ENCODE measurements at places on chromosomes 4 and X.
A peak's percentile ranks its signal among the peaks of the same experiment; 100 is the strongest.

GRCh38 chrX:7191681-7192110, 43.7 kb upstream of the PUDP start:
- no peak for DNase-seq

- no peak for DNase-seq
Observed at GRCh38 chr4:88335092-88335665, 43.5 kb upstream of the HERC6 start.

DNA sequence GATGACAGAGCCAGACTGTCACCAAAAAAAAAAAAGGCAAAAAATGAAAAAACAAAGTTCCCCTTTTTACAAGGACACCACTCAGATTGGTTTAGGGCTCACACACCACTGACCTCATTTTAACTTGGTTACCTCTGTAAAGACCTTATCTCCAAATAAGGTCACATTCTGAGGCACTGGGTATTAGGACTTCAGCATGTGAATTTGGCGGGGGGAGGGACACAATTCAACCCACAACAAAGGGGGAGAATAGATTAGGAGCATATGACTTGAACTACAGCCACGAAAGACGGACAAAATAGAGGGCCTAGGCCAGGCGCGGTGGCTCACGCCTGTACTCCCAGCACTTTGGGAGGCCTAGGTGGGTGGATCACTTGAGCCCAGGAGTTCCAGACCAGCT, 31.0 kb upstream of the ARAF start:
- no peak for DNase-seq

- DNase-seq: no peak
Observed at GRCh38 chrX:74420196-74421035, 877 bp upstream of the SLC16A2 start.

GRCh38 chrX:18286322-18286831, 65.7 kb upstream of the BEND2 start:
- DNase-seq: no peak

DNA sequence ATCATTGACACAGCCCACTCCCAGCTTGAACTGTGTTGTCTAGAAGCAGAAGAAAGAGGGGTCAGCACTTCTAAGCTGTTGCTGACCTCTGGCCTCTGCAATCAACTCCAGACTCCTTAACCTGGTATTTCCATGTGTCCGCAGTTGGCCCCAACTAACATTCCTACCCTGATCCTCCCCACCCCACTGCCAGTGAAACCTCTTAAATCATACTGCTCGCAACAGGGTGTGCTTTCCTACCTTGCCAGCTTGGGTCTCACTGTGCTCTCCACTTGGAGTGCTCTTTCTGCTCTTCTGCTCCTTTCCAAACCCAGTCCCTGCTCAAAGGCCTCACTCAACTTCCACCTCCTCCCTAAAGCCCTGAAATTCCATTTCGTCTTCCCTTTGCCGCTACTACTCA, 52.3 kb upstream of the RPS6KA3 start:
- DNase-seq: no peak

- no peak for DNase-seq
Observed at GRCh38 chr4:48706736-48707135, 73.3 kb downstream of the FRYL start.

DNA sequence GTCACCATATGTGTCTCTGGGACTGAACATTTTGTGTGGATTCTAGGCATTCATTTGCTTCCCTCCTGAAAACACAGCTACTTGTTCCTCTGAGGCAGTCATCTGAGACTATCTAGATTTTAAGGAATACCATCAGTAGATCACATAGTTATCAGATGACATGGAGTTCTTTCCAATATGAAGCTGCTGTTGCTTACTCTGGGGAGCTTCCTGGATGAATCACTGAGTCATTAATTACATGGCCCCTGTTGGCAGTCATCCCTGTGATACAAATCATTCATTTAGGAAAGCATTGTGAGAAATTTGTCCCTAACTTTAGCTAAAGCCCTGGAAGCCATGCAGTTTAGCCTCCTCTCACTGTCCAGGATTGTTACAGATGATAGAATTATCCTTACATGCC, 98.2 kb upstream of the ARSJ start:
- no peak for DNase-seq

DNA sequence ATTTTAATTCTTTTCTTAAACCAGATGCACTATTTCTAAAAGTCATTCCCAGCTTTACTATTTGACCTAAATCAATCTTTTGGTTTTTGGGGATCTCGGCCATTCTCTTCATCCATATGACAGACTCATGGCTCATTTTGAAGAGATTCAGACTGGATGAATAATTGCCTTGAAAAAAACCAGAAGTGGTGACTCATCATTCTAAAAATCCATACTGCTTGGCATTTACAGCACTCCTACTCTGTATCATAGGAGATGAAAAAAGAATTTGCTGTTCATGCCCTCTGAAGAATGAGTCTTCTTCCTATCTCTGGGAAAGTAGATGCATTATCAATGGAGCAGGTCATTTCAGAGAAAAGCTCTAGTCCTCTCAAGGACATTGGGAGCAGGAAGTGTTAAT, 220.5 kb upstream of the RPS6KA3 start:
- no peak for DNase-seq

DNA sequence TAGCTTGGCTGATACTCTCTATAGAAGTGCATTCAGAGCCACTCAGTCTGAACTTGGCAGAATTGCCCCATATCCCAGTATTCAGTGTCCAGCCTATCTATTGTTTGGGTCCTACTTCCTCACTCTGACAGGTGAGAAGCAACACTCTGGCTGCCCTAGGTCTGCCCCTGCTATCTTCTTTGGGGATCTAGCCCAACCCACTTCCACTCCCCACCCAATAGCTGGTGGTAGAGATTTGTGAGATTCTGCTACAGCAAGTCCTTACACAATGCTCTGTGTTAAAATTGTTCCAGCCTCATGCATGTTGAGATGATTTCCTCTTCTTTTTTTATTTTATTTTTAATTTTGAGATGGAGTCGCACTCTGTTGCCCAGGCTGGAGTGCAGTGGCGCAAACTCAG, 67.6 kb downstream of the TRIM2 start:
- DNase-seq: no peak

GRCh38 chr4:13656569-13657405, 29.3 kb upstream of the BOD1L1 start:
- DNase-seq: peak; percentile 51

DNA sequence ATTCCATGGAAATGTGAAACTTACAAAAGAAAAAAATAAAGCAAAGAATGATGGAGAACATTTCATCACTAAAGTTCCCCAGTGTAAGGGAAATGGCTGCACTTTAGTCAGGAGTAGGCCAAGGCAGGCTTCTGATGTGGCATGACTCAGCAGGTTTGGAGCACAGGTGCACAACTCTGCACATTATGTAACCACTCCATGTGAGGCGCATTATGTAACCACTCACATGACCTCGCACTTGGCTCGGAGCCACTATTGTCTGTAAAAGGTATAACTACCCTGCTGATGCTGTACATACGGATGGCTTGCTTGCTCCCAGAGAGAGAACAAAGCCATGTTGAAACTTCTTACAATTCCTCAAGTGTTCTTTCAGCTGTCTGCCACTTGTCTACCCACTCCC, 727.6 kb downstream of the TRAM1L1 start:
- no peak for DNase-seq

DNA sequence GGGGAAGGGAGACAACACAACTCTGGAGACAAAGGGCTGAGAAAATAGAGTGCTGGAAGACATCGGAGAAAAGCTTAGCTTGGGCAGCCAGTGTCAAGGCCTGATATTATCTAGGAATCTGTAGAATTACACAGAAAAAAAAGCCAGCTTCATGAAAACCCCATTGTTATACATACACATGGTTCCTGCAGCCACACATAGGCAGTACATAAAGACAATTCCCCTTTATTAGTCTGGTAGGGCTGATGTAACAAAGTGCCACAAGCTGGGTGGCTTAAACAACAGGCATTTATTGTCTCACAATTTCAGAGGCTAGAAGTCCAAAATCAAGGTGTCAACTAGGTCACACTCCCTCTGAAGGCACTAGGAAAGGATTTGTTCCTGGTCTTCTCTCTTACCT, 503.5 kb downstream of the MID1IP1 start:
- DNase-seq: no peak

DNA sequence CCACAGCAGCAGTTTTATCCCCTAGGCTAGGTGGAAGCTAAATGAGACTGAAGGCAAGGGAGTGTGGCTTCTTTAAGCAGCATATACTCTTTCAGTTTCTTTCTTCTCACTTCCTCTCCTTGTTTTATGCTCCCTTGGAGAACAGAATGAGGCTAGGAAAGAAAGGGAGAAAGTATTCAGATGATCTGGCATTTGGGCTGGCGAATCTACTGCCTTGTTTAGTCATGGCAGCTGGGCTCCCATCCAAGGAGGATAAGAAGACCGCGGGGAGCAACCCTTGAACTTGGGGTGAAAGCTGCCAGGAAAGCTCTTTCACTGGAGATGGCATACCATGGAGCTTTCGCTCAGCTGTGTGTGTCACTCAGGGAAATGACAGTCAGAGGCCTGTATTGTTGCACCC, 72.1 kb downstream of the ARHGEF38 start:
- no peak for DNase-seq

DNA sequence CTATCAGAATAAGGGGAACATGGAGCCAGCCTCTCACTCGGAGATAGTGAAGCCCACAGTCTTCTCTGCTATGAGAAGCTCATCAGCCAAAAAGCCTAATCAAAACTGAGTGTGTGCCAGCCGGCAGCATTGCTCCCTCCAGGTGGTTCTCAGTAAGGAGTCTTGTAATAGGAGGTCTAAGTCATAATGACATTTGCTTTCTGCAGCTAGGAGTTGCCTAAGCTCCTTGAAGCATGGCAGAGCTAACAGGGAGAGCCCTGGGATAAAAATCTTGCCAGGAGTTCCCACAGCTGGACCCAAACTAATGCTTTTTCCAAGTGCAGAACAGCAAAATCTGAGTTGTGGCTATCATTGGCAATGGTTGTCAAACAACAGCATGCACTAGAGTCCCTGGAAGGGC, 245.2 kb downstream of the SPATA18 start:
- DNase-seq: no peak

GRCh38 chr4:52554612-52555355, 104.3 kb downstream of the USP46 start:
- no peak for DNase-seq

GRCh38 chrX:24169211-24169610, 19.7 kb downstream of the ZFX start:
- DNase-seq: no peak

- no peak for DNase-seq
Observed at GRCh38 chr4:16843831-16844508, 54.5 kb downstream of the LDB2 start.

DNA sequence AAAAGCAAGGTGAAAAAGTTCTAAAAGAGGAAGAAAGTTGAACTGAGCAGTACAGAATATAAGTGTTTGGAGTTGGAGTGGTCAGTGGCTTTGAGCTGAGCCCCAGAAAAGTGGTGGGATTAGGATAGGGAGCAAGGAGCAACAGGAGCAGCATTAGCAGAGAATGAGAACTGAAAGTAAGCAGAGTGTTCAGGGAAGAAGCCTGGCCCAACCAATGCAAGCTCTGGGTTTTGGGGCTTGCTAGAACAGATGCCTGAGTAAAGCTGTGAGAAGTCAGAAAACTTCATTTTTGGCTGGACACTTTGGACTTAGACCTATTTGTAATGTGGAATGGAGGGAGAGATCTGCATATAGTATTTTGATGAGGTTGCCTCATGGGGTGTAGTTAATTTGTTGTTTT, 17.8 kb downstream of the JADE1 start:
- no peak for DNase-seq

DNA sequence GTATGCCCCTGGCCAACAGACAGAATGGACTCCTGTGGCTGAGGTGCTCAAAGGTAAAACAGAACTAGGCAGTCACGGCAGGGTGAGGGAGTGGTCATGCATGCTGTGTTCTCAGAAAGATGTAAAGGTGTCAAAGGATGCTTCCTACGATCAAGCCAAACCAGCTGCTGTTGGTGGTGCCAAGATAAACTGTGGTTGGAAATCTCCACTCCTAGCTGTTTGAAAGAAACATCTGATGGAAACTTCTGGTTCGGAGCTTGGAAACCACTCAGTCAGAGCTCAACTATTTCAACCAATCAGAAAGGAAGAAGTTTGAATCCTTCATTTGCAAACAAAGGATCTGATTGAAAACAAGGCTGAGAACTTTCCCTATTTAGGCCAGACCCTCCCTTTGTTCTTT, 68.5 kb upstream of the DDX60 start:
- no peak for DNase-seq

GRCh38 chr4:180840142-180840541, 1403.1 kb upstream of the TENM3 start:
- no peak for DNase-seq

GRCh38 chr4:73709451-73710033, 30.8 kb upstream of the CXCL8 start:
- DNase-seq: no peak

DNA sequence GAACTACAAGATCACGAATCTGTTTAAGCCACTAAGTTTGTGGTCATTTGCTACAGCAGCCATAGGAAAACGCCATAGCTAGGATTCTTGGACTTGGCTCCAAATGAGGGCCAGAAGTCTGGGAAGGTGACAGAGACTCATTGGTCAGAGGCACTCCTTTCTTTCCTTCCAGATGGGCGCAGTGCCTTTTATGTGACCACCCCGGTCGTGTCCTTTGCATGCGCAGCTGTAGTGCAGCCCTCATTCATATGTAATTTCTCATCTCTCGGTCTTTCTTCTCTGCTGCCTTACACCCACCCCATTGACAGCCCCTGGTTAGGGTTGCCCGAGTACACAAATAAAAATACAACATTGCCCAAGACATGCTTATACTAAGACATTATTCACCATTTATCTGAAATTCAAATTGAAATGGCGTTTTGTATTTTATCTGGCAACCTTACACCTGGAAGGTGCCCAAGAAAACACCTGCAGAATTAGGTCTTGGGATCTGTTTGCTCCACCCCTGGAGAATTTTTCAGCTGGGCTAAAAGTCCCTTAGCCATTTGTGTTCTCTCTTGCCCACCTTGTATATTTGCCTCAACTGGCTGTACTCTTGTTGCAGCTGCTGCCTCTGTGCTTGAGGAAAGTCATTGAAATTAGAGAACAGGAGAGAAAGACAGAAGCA, 21.9 kb downstream of the CCKAR start:
- DNase-seq: no peak

GRCh38 chr4:6473264-6474052, 1.0 kb upstream of the PPP2R2C start:
- DNase-seq: no peak

DNA sequence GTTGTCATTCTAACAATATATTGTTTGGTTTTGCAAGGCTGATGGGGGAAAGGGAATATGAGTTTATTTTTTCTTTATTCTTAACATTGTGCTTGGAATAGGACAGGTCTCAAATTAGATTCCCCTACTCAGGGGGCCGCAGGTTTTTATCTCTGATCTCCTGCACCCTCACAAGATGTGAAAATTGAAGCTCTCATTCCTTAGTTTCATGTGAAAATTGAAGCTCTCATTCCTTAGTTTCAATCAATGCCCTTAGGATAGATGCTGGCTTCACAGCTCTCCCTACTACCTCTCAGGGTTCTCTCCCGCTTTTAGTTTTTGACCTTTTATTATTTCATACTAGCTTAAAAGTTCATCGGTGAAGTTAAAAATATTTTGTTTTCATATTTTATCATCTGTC, 12.0 kb downstream of the NEIL3 start:
- DNase-seq: no peak

Data from stimulated activated CD4-positive, alpha-beta T cell treated with anti-CD3 and anti-CD28 coated beads, TNF-alpha, amount 100 ng/mL, for 4 hours (primary cell).